ENCODE measurements at places on chromosomes 11 and 22. TPM values are rescaled to one million over a fixed set of nuclear protein-coding genes. Genes with fewer than 3 reads are reported as not detected.

MICAL2 gene
- 31.9 TPM for total RNA-seq

TRPC6 gene
- total RNA-seq = 0.16 TPM

DNA sequence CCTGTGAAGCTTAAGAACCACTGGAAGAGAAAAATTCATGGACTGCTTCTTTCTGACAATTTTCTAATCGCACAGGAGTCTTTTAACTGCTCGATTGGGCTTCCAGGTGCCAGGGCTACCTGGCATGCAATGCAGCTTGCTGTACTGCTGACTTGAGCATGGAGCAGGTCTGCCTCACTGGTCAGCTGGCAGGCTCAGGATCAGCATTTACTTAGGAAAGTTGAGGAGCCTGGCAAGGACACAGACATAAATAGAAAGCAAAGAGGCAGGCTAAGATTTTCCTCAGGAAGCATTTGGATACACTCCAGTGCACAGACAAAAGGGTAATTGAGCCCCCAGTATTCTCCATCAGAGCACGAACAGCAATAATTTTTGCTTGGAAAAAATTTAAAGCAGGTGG lies 163.5 kb downstream of the CSNK2A3 start:
- no peak for DNase-seq

DNA sequence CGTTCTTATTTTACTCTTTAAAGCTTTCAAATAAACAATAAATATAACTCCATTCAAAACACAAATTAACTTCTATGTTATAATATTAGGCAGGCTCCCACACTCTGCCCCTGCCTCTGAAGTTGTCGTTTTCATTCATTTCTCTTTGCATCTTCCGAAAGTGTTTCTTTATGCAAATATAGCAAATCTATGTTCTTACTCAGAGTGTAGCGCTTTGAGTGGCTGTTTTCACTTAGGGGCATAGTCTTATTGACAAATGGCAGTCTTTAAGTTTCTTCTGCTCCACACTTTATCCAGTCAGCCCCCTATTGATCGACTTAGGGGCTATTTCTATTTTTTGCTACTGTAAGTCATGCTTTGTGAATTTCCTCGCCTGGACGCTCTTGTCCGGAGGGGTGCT lies 45.3 kb upstream of the RTL6 start:
- no peak for DNase-seq

C11orf97 gene
- total RNA-seq = not detected

DNA sequence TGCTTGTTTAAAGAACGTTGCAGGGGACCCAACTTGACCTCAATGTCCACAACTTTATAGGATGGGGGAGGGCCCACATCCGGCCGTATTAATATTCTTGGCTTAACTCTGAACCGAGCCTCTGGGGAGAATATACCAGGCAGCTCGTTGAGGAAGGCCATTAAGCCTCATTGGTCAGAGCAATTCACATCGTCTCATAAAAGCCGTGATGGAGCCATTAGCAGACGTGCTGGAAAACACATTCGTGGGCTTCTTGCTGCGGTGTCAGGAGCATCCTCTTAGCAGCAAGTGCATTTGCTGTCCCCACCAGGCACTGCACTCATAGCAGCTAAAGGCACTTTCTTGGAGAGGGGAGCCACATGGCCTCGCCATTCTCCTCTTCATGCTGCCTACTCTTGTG lies 14.9 kb downstream of the DSCAML1 start:
- DNase-seq = no peak

DNA sequence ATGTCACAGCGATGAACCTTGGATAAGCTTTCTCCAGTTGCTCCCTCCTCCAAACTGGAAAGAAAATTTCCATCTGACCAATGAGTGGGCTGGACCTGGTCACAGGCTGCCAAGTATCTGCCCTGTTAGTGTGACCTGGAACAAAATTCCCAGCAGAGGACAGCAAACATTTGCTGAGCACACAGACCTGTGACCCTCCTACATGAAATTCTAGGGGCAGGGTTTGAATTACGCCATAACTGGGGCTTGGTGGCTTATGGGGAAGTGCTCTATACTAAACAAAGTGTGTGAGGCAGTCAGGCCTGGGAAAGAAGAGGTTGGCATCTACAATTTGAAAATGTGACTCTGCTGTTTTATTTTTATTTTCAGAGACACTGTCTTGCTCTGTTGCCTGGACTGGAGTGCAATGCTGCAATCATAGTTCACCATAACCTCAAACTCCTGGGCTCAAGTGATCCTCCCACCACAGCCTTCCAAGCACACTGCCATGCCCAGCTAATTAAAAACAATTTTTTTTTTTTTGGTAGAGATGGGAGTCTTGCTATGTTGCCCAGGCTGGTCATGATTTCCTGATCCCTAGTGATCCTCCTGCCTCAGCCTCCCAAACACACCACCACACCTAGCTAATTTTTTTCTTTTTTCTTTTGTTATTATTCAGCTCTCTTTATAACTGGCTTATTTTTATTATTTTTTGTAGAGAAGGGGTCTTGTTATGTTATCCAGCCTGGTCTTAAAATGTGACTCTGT lies 13.6 kb upstream of the XBP1 start:
- DNase-seq = no peak

- DNase-seq = no peak
Observed at GRCh38 chr11:130206141-130206540, 46.6 kb downstream of the ST14 start.

DNA sequence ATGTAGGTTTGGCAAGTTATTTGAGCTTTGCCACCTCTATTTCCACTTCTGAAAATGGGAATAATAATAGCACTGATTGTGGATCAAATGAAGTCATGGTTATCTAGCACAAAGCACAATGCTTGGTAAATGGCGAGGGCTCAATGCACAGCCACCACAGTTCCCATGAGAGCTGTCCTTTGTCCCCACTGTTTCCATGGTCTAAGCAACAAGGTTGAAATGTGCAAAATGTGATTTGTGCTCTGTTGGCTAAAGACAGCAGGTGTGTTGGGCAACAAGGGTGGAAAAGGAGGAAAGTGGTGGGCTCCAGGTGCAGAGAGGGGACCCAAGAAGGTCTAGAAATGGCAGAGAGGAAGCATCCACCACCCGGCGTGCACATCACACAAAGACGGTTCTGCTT lies 200.5 kb downstream of the TRIM29 start:
- DNase-seq = no peak

DNA sequence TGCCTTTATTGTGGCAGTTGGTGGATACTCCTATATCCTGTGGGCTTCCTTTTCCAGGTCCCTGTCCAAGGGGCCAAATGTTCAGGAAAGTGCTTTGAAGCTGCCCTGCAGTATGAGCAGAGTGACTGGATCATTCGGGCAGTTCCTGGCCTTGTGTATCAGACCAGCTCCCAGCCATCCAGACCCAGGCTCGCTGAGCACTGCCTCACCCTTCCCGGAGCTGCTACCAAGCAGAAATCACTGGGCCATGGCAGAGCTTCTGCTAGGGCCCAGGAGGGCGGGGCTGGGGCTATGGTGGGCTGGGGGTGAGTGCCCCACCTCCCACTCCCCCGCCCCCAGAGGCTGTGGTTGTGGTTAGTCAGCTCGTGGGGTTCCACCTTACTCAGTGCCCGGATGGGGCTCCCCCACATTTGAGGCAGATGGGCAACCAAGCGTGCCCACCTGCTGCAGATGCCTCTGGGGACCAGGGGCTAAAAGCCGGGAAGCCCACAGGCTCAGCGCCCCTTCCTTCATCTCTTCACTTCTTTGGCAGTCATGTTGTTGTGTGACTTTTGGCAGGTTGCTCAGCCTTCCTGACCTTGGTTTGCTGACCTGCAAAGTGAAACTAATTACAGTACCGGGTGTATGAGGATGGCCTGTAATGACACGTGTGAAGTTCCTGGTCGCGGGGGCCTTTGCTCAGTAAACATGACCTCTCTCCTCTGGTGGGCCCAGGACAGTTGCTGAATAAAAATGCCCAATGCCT lies 2.1 kb upstream of the LRRC32 start:
- DNase-seq = no peak

DNA sequence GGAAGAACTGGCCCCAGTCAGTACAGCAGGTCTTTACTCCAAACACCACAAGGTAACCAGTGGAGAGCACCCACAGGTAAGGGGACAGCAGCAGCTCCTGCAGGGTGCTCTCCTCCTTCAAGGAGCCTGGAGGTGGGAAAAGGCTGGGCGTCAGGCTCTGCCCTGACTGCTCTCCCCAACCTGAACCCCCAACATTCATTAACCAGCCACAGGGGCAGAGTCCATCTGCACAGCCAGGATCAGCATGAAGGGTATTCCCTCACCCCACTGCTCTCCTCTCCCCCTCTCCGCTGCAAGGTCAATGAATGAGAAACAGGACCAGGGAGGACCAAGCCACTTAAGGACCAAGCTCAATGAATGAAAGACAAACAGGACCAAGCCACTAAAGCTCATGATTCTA lies 3.7 kb downstream of the SLC37A4 start:
- DNase-seq = no peak

GRCh38 chr11:108647701-108648527 lies 17.0 kb upstream of the DDX10 start:
- DNase-seq = peak; percentile 92

- DNase-seq = no peak
Observed at GRCh38 chr11:12674571-12674935, 332 bp downstream of the TEAD1 start.

DNA sequence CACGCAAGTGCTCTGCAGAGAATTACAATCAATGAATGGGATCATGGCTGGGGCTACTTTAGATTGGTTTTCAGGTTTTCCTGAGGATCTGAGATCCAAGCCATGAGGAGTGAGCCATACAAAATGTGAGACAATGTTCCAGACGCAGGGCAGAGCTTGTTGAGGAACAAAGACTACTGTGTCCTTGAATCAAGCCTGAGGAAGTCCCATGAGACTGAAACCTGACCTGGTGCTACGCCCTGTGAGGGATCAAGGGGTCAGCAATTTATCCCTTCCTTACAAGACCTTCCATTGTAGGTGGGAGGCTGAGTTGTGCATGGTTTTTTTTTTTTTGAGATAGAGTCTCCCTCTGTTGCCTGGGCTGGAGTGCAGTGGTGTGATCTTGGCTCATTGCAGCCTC lies 2.1 kb downstream of the INCENP start:
- DNase-seq = no peak

SERPIND1 gene
- 0.09 TPM for total RNA-seq

- no peak for DNase-seq
Observed at GRCh38 chr11:106137061-106137460, 59.6 kb downstream of the AASDHPPT start.

- peak; percentile 88 for DNase-seq
Observed at GRCh38 chr11:33987975-33988580, 63.5 kb upstream of the CAPRIN1 start.

OR8A1 gene
- total RNA-seq = not detected

DNA sequence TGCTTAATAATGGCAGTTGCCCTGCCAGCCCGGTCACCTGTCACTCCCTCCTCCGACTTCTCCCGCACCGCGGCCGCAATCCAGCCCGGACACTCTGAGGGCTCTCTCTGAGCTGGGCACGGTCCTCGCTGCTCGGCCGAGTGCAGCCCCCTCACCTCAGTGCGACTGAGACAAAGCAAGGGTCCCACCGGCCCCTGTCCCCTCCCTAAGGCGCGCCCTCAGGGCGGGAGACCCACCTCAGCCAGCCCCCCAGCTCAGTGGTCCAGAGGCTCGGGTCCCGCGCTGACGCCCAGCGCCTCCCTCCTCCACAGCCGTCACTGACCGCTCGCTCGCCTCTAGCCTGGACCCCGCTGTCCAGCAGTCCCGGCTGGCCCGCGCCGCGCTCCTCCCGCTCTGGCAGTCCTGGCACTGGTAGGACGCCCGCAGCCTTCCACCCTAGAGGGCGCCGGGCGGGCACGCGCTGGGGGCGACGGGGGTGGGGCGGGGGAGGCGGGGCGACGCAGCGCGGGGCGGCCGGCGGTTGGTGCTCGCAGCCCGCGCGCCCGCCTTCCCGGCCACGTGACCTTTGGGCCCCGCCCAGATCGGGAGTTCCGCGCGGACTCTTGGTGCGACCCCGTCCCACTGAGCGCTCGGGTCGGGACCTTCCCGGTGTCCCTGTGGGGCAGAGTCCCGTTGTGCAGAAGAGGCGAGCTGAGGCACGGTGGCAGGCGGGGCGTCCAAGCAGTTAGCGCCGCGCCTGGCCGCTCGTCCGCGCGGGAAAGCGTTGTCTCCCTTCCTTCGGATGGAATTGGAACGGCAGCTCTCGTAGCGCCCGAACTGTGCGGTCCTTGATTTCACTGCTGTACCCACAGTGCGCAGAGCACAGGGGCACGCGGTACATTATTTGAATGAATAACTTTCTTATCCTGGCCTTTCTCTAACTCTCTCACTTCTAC lies 7.8 kb upstream of the L3MBTL2 start:
- DNase-seq = peak; percentile 32

DNA sequence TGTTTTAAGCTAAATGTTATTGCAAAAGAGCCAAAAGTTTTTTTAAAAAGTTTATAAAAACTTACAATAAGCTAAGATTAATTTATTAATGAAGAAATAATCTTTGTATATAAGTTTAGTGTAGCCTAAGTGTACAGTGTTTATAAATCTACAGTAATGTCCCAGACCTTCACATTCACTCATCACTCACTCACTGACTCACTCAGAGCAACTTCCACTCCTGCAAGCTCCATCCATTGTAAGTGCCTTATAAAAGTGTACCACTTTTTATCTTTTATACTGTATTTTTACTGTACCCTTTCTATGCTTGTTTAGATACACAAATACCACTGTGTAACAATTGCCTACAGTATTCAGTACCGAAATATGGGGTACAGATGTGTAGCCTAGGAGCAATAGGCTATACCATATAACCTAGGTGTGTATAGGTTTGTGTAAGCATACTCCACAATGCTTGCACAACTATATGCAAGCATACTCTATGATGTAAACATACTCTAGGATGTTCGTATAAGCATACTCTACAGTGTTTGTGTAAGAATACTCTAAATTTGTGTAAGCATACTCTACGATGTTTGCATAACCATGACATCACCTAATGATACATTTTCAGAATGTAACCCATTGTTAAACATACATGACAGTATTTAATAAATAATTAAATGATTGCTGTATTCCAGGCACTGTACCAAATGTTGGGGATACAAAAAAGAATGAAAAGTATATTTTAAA lies 953.0 kb downstream of the KCNA4 start:
- DNase-seq = peak; percentile 2

GRCh38 chr22:24871611-24872205 lies 65.7 kb downstream of the SGSM1 start:
- DNase-seq = no peak

DNA sequence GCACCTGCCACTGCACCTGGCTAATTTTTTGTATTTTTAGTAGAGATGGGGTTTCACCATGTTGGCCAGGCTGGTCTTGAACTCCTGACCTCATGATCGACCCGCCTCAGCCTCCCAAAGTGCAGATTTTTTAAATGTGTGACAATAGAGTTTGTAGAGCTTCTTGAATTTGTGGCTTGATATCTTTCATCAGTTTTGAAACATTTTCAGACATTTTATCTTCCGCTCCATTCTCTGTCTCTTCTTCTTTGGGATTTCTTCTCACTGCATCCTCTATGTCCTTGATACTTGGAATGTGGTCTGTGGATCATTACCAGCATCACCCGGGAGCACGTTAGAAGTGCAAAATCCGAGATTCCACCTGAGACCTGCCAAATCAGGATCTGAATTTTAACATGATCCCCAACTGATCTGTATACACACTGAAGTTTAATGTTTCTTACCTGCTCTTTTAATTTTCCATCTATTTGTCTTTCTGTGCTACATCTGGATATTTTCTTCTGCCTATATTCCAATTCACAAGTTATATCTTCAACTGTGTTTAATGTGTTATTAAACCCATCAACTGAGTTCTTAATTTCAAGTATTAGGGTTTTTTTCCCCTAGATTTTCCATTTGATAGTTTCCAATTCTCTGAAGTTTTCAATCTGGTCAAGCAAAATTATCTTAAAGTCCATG lies 126.4 kb downstream of the CEP164 start:
- no peak for DNase-seq

- peak; percentile 28 for DNase-seq
Observed at GRCh38 chr22:45771711-45772110, 100.1 kb downstream of the ATXN10 start.

- DNase-seq = no peak
Observed at GRCh38 chr11:113549611-113550578, 74.7 kb upstream of the DRD2 start.
